ENCODE measurements at places on chromosomes 12 and 14. TPM values are rescaled to one million over a fixed set of nuclear protein-coding genes. Genes with fewer than 3 reads are reported as not detected.

The PRKCH gene
- 28.3 TPM for total RNA-seq

The MYF5 gene
- total RNA-seq = not detected

The PIWIL1 gene
- not detected for total RNA-seq

The TMEM233 gene
- 0.49 TPM for total RNA-seq

The NDRG2 gene
- total RNA-seq = 3.4 TPM

The CACNA1C gene
- total RNA-seq = 0.50 TPM

The PNMA1 gene
- total RNA-seq = 4.9 TPM

The TPPP2 gene
- total RNA-seq = not detected

The DDN gene
- 2.4 TPM for total RNA-seq

The CPNE6 gene
- not detected for total RNA-seq

The OVCH1 gene
- not detected for total RNA-seq

The TNS2 gene
- 31.3 TPM for total RNA-seq

The FGF6 gene
- not detected for total RNA-seq

The MUCL1 gene
- not detected for total RNA-seq

The PGF gene
- 3.7 TPM for total RNA-seq

The CLEC2D gene
- total RNA-seq = 0.49 TPM

The SERPINA10 gene
- not detected for total RNA-seq

The GLS2 gene
- total RNA-seq = not detected

The TSPAN11 gene
- 2.4 TPM for total RNA-seq

The ACSM4 gene
- not detected for total RNA-seq

The LHX5 gene
- total RNA-seq = not detected

The SLC5A8 gene
- total RNA-seq = not detected

The KRT86 gene
- 3.0 TPM for total RNA-seq

The CLEC4D gene
- not detected for total RNA-seq

The SLC6A15 gene
- total RNA-seq = 38.2 TPM

The PPP1R1A gene
- total RNA-seq = not detected

The OASL gene
- 1.2 TPM for total RNA-seq

The CD4 gene
- total RNA-seq = 0.04 TPM

The SNAPC1 gene
- 42.6 TPM for total RNA-seq

The ITGB7 gene
- 2.2 TPM for total RNA-seq

The SYNDIG1L gene
- 0.03 TPM for total RNA-seq

The DPF3 gene
- total RNA-seq = 1.6 TPM

The AMIGO2 gene
- total RNA-seq = 91.3 TPM

The C3AR1 gene
- total RNA-seq = 2.9 TPM

The DBX2 gene
- not detected for total RNA-seq

The SLC39A5 gene
- not detected for total RNA-seq

The KCNMB4 gene
- 0.53 TPM for total RNA-seq

The PIK3C2G gene
- total RNA-seq = 0.19 TPM

The TROAP gene
- 70.7 TPM for total RNA-seq

The KCNA5 gene
- not detected for total RNA-seq

The BBS10 gene
- total RNA-seq = 4.2 TPM

The EXOC3L4 gene
- 0.29 TPM for total RNA-seq

The C12orf42 gene
- not detected for total RNA-seq

The ASPG gene
- not detected for total RNA-seq

The CFL2 gene
- total RNA-seq = 47.7 TPM

The ACOT2 gene
- total RNA-seq = 20.0 TPM

Measured in A375 (cell line).